Ammon's horn (tissue), 1 donor: ENCODE measurements at places on chromosomes 7 and 10.

DNA sequence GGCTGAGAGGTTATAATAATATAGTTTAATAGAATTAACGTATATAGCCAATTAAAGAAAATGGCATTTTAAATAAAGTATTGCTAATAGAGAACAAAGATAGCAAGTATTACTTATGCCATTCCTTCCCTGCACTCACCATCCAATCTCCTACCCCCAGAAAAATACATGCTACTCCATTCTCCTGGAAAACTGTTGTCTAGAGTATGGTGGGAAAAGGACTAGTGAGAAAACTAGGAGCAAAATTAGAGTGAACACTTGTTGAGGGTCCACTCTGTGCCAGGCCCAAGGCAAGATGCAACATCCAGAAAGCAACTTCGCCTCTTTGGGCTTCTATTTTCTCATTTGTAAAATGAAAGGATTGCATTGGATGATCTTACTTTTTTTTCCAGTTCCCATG lies 149.1 kb downstream of the CPED1 start:
- no peak for DNase-seq

- no peak for DNase-seq
These were observed 320.0 kb downstream of the EXOC4 start for GRCh38 chr7:133572843-133573242.

DNA sequence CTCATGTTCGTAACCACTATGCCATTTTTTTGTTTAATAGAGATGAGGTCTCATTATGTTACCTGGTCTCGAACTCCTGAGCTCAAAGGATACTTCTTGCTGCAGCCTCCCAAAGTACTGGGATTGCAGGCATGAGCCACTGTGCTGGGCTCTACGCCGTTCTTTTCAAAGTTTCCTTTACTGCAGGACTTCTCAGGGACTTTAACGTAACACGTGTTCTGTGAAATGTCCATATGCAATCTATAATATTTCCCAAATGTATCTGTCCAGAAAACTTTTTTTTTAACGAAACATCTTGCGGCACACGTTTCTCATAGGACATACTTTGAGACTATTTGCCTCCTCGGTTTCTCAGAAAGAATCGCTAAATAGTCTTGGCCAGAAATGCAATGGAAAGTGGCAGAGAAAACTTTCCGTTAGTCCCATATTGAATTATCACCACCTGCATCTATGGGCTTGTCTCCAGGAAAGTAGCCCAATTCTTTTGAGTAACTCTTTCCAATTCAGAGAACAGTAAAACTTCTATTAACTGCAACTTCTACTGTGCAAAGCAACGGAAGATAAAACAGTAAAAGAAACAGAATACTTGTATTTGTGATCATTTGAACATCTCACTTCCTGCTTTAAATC lies 96.3 kb downstream of the ELMO1 start:
- no peak for DNase-seq

GRCh38 chr10:9547936-9548904 lies 1469.5 kb upstream of the CELF2 start:
- DNase-seq: peak; percentile 65
